ENCODE measurements at places on chromosomes 1 and 21.

GRCh38 chr1:234918181-234918841, 210.3 kb downstream of the TOMM20 start:
- DNase-seq = no peak

DNA sequence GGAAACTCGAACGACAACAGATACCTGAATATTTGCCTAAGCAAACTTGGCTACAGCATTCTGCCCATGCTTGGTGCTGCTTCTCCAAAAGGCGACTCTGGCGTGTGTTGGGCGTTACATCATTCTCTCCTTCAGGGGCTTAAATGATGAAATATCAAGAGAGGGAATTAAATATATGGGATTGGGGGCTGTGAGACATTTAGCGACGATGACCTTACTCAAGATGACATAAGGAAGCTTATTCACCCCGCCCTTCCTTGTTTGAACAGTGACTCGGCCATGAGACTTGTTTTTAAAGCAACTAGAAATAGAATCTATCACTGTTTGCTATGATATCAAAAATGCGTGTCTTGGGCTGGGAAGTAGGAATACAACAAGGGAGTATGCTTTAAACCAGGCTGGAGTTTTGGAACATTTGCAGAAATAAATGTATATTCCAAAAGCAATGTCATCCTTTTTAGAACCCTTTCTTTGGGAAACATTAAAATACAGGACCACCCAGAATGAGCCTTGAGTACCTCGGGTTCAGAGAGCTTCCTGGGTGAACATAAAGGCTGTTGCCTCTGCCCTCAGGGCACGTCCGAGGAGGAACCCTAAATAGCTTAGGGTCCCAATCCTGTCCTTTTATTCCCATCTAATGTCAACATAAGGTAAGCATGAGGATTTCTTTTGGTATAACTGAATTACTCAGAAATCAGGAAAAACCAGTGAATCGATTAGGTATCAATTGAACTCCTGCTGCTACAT, 123.3 kb upstream of the SLC45A1 start:
- no peak for DNase-seq

- no peak for DNase-seq
Observed at GRCh38 chr1:98681812-98682211, 20.3 kb downstream of the SNX7 start.

- no peak for DNase-seq
Observed at GRCh38 chr1:215830226-215830810, 263.2 kb downstream of the KCTD3 start.

DNA sequence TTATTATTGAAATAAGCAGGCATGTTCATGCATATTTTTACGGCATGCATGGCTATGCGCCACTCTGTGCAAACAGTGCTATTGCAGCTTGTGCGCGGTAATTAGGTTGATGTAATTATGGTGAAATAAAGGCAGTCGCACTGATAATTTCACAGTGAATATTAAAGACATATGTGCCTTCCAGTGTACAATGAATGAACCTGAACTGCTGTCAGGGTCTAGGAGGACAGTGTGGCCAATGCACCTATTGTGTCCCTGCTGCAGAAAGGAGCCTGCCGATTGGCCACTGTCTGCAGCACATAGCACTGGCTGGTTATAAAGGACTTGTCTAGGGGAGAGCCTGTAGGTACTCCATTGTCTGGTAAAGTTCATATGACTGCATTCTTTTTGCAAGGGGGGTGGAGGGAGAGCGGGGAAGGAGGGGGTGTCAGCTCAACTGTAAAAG, 340.4 kb downstream of the USP25 start:
- DNase-seq = peak; percentile 55

DNA sequence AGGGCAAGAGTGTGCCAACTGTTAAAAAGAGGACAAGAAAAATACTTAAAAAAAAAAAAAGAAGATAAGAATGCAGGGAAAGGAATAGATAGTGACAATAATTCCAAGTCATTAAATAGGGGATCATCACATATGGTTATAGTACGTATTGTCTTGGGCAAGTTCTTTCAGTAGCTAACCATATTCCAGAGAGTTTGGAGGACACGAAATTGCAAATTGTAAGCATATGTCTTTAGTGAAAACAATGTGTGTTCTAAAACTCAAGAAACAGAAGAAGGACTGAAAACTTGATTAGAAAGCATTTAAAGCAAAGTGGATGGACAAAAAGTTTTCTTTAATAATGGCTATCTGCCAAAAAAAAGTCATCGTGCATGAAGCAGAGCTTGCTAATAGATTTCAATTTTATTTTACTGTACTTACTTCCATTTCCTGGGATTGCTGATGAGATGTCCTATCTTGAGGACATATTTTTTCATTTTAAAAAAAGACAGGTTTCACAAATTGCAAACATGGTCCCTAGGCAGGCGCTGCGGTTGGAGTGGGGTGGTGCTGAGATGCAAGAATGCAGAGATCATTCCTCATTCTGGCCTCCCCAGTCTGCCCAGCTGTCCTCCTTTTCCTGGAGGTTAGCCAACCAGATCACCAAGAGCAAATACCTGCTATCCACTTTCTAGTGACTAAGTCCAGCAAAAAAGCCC, 11.9 kb downstream of the TSPAN2 start:
- DNase-seq = no peak

- DNase-seq = no peak
Observed at GRCh38 chr1:174954671-174955669, 44.8 kb upstream of the CACYBP start.

DNA sequence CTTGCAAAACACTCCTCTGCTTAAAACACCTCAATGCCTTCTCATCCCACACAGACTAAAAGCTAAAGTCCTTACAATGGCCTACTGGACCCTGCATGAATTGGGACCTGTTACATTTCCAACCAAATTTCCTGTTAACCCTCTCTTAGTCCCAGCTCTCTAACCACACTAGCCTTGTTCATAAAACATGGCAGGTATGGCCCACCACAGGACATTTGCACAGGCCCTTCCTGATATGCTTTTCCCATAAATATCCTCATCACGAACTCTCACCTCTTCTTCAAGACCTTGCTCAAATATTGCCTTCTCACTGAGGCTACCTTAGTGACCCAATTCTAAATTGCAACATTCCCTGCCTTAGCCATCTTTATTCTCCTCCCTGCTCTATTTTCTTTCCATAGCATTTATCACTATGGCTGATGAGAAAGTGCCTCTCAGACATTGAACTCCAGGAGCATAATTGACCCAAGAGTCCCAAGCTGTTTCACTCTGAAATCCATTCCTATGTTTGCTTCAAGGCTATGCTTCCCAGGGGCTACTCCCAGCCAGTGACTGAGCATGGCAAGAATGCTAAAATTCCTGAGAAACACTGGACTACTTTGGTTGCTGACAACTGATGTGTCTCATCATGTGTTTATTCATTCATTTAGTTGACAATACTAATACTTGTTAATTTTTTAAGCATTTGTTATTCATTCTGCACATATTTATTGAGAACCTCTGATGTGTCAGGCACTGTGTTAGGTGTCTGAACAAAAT, 2.7 kb upstream of the PALMD start:
- no peak for DNase-seq

GRCh38 chr21:28308516-28308915, 684.2 kb downstream of the LTN1 start:
- DNase-seq = no peak

- no peak for DNase-seq
Observed at GRCh38 chr1:63448731-63449246, 74.2 kb downstream of the ITGB3BP start.

- no peak for DNase-seq
Observed at GRCh38 chr1:156461109-156461508, 39.5 kb downstream of the MEF2D start.

Measured in head of caudate nucleus (tissue), 42 donors.